ENCODE measurements at places on chromosomes 5 and 9. TPM values are rescaled to one million over a fixed set of nuclear protein-coding genes. Genes with fewer than 3 reads are reported as not detected.

DNA sequence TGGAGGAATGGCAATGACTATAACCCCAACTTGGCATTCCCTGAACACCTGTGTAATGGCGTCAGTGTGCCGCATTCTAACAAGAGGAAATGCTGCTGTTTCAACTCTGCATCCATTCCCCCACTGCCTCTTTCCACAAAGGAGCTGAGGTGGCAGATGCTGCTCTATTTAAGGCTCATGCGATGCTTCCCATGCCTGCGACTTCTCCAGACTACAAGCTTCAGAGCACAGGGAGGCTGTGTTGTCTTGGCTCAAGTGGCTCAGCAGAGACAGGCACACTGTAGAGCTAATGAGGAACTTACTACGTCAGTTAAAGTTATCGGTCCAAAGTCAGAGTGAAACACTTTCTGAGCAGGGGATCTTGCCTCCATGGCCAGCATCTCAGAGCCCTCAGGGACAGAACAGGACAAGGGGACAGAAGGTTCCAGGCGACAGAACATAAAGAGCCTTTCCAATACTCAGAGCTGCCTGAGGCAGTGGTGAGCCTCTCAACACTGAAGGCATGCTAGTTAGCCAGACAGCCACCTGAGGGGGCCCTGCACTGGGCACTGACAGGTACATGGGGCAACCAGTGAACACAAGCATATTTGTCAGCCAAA lies 21.8 kb downstream of the TNIP1 start:
- no peak overlapping the region for H3K27ac ChIP-seq
- peaks cover 4% of the 10 kb centered on the region for H3K4me1 ChIP-seq
- H3K4me3 ChIP-seq, result no peak overlapping the region
- peaks cover 80% of the 10 kb centered on the region for H3K36me3 ChIP-seq
- H3K27me3 ChIP-seq, result no peaks in the 10 kb centered on the region

DNA sequence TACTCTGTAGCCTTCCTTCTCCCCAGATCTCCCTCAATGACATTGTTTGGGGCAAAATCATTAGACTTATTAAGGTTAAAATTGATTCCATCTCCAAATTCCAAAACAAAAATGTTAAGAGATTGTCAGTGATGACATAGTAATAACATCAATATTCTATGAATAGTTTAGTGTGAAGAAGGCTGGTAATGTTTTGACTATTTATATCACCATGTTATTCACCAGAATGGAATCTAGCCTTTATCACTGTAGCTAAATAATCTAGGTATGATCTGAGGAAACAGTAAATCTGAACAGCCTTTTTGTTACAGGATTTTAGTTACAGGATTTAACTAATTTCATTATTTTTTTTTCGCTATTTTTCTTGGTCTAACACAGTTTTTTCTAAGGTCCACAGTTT lies 929 bp upstream of the PLPP6 start:
- peak overlapping the region; percentile 86 for H3K4me3 ChIP-seq
- H3K27ac ChIP-seq, result peak overlapping the region; percentile 70
- no peak for DNase-seq
- no peaks in the 10 kb centered on the region for H3K36me3 ChIP-seq
- peaks cover 41% of the 10 kb centered on the region for H3K4me1 ChIP-seq

DNA sequence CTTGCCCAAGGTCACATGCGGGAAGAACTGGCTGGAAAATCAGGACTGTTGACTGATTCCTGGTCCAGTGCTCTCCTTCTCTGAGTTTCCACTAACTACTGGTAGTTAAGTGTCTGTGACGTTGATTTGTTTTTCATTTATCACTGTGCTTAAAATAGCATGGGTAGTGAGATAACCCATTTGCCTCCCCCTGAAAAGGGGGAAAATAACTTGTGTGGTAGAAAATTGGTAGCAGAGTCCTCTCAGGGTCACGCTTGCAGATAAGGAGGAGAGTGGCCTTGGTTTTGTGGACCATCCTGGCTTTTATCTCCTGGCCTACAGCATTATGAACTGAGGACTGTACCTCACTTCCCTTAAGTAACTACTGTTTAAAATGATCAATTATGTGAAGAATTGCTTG lies 10.9 kb downstream of the FUBP3 start:
- DNase-seq, result no peak
- no peaks in the 10 kb centered on the region for H3K27me3 ChIP-seq
- peaks cover 5% of the 10 kb centered on the region for H3K36me3 ChIP-seq
- no peaks in the 10 kb centered on the region for H3K4me1 ChIP-seq
- H3K4me3 ChIP-seq, result no peak overlapping the region
- H3K27ac ChIP-seq, result no peak overlapping the region

GRCh38 chr5:10946050-10946449 lies 185.0 kb upstream of the DAP start:
- DNase-seq, result no peak
- H3K4me1 ChIP-seq, result no peaks in the 10 kb centered on the region
- H3K36me3 ChIP-seq, result no peaks in the 10 kb centered on the region
- no peaks in the 10 kb centered on the region for H3K27me3 ChIP-seq
- H3K4me3 ChIP-seq, result no peak overlapping the region

DNA sequence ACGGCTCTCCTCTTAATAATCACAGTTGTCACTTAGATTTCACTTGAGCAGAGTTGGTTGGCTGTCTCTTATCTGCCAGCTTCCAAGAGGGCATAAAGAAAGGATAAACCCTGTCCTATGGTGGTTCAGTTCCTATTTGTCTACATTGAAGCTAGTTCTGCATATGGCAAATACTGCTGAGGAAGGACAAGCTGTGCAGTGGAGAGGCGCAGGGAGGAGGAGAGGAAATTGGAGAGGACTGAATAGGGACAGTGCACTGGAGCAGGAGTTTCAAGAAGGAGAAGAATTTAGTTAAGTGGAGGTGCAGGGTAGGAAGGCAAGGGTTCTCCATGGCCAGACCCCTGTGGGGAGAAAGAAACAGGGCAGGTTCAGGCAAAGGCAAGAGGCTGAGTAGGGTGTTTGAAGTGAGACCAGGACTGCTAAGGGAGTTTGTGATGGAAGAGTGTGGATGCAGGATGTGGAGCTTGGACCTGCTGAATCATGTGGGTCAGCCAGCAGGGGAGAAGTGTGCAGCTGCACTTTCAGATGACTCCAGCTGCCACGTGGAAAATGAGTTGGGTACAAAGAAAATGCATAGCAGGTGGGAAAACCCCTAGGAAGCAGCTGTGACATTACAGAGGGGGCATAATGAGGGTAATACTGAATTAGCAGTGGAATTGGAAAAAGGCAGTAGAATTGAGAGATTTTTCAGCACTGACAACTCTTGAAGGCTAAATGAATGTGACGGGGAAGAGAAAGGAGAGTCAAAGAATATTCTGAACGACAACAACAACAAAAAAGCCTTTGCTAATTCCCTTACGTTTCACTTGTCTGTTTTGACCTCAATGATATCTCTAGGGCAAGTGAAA lies 66.8 kb downstream of the MAMDC2 start:
- peaks cover 32% of the 10 kb centered on the region for H3K4me1 ChIP-seq
- peak overlapping the region; percentile 69 for H3K27ac ChIP-seq
- no peaks in the 10 kb centered on the region for H3K36me3 ChIP-seq

GRCh38 chr5:134139377-134139851 lies 24.9 kb downstream of the TCF7 start:
- peaks cover 24% of the 10 kb centered on the region for H3K4me1 ChIP-seq
- DNase-seq, result no peak
- no peak overlapping the region for H3K4me3 ChIP-seq
- peaks cover 31% of the 10 kb centered on the region for H3K36me3 ChIP-seq
- H3K27ac ChIP-seq, result no peak overlapping the region
- no peaks in the 10 kb centered on the region for H3K27me3 ChIP-seq

DNA sequence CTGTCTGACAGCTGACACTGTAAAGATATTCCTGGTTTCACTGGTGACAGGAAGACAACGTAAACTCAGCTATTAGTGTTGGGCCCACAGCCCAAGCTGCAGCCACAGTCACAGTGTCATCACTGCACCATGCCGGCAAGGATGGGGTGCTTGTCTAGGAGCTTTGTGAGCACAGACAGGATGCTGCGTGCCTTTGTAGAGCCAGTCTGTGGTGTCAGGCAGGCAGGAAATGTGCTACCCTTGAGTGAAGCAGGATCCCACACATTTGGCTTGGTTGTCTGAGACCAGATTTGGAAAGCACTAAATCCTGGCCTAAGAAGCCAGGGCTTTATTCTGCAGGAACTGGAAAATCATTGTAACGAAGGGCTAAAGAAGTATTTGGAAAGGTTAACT lies 121.6 kb upstream of the ADAMTS16 start:
- DNase-seq, result no peak
- no peak overlapping the region for H3K4me3 ChIP-seq
- no peak overlapping the region for H3K27ac ChIP-seq
- no peaks in the 10 kb centered on the region for H3K36me3 ChIP-seq

DNA sequence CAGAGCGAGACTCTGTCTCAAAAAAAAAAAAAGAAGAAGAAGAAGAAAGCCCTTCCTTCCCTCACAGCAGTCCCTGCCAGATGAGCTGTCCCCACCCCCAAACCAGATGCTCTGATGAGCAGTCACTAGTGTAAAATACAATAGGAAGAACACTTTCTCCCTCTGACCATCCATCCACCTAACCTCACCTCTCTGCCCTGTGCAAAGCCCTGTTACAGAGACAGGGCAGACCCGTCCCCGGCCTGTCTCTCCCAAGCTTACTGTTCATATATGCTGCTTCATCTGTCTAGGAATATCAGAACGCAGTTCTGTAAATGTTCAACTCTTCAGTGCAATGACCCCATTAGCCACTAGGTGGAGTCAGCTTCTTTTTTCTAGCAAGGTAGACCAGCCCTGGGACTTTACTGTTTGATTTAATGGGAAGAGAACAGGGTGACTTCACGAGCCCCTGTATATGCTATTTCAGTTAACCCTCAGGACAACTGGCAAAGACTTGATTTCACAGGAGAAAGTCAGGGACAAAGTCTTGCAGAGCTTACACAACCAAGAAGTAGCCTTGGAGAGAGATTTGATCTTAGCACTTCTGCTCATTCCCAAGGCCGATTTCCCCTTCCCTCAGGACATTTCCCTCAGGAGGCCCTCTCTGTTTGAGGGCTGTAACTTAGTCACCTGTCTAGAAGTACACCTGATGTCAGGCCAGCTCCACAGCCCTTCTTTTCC lies 14.9 kb upstream of the FGFR4 start:
- DNase-seq, result peak; percentile 59
- H3K4me1 ChIP-seq, result peaks cover 14% of the 10 kb centered on the region
- H3K27ac ChIP-seq, result no peak overlapping the region
- no peaks in the 10 kb centered on the region for H3K27me3 ChIP-seq

GRCh38 chr5:112183103-112183711 lies 235.9 kb downstream of the EPB41L4A start:
- peak; percentile 41 for DNase-seq
- no peaks in the 10 kb centered on the region for H3K27me3 ChIP-seq
- no peaks in the 10 kb centered on the region for H3K36me3 ChIP-seq
- no peak overlapping the region for H3K4me3 ChIP-seq
- H3K27ac ChIP-seq, result peak overlapping the region; percentile 55

DNA sequence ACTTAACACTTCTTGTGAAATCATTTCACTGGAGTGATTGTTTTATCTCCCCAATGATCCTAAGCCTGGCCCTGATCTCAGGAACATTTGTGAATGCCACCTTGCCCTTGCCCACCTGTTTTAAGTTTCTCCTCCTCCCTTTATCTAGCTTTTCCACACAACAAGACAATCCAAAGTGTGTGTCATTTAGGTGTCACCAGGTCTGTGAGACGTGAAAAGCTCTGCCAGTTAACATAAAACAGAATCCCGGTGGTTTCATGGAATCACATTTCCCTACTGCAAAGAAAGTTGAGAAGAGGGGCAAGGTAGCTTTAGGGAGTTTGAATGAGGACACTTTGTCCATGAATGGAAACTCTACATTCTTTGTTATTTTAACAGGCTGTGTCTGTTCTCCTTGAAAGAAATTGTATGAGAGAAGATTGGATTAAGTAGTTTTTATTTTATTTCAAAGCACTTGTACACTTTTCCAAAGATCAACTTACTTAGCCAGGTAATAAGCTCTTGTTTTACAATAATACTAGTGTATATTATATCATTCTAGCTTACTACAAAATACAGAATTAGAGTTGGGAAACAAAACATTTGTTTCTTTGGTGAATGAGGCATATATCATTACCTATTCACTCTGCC lies 239.0 kb downstream of the ISL1 start:
- no peak overlapping the region for H3K4me3 ChIP-seq
- no peaks in the 10 kb centered on the region for H3K27me3 ChIP-seq
- no peaks in the 10 kb centered on the region for H3K36me3 ChIP-seq
- no peaks in the 10 kb centered on the region for H3K4me1 ChIP-seq
- no peak overlapping the region for H3K27ac ChIP-seq

- no peak overlapping the region for H3K27ac ChIP-seq
- no peak for DNase-seq
- H3K4me1 ChIP-seq, result no peaks in the 10 kb centered on the region
Measured at GRCh38 chr5:102654559-102655349, 100.4 kb upstream of the PAM start.

- H3K36me3 ChIP-seq, result peaks cover 29% of the 10 kb centered on the region
- no peaks in the 10 kb centered on the region for H3K27me3 ChIP-seq
- no peak overlapping the region for H3K27ac ChIP-seq
Measured at GRCh38 chr9:136941231-136942111, 3.1 kb downstream of the FBXW5 start.

GRCh38 chr5:171427318-171428167 lies 8.1 kb downstream of the FGF18 start:
- no peaks in the 10 kb centered on the region for H3K4me1 ChIP-seq
- H3K4me3 ChIP-seq, result no peak overlapping the region
- no peak overlapping the region for H3K27ac ChIP-seq
- DNase-seq, result no peak

- H3K4me1 ChIP-seq, result no peaks in the 10 kb centered on the region
- H3K4me3 ChIP-seq, result no peak overlapping the region
- H3K27ac ChIP-seq, result no peak overlapping the region
Measured at GRCh38 chr5:31452314-31452713, 79.6 kb downstream of the DROSHA start.

Gene FOXD4L5
- polyA plus RNA-seq, result 0.01 TPM

Gene BRD8
- 36.4 TPM for polyA plus RNA-seq

Gene SAXO1
- not detected for polyA plus RNA-seq

Measured in keratinocyte (primary cell).